Gastroesophageal sphincter (tissue), 4 donors: ENCODE measurements at places on chromosomes 1 and 21.

GRCh38 chr1:203308328-203308922 is 3.1 kb downstream of the BTG2 start:
- no peak for ATAC-seq

- no peak for ATAC-seq
Measured at GRCh38 chr1:178531887-178532286, 19.0 kb downstream of the TEX35 start.

DNA sequence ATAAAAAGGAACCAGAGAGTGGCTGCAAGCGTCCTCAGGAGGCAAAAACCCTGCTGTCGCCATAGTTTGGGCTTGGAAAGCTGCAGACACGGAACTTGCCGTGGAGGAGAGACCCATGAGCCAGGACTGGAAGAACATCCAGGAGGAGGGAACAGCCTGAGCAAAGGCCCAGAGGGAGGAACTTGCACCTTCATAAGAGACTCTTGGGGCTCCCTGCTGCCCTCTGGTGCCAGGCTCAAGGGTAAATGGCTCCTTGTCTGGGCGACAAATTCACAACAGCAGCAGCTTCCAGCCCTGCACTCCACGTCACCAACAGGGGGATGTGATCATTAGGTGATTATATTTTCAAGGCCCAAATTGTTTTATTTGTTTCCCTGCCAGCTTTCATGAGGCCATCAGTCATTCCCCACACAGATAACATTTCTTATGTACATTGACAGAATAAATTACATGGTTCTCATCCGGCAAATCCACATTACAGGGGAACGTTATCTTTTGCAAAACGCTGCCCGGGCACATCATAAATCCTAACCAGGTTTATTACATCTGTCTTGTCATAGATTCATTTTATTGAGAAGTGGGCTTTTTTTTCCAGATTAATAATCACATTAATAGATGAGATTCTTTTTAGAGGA is 143.0 kb upstream of the GRIK3 start:
- ATAC-seq: no peak

DNA sequence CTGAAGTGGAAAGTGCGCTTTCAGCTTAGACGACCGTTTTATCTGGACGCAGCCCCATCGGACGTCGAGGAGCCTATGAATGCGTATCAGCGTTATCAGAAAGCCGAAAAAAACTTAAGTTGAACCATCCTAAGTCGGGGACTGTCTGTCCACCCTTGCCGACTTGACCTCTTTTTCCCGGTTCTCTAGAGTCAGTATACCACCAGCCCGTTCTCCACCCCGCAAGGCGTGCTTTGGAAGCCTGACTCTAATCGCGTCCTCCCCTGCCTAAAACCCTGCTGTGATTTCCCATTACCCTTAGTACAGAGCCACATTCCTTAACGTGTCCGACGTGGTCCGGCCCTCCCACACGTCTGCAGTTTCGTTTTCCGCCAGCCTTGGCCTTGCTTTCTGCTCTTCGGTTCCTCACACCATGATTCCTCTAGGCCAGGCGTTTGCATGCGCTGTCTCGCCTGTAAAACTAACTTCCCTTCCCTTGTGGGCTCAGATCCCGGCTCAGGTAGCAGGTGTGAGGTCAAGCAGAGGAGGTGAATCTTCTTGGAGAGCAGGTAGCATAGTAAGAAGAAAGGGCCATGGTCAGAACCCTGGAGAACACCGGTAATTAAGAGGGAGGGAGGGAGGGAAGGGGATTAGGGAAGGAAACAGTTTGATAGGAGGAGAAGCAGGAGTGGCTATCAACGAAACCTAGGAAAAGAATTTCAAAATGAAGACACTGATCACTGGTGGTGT is 865 bp downstream of the ADPRS start:
- ATAC-seq: no peak

DNA sequence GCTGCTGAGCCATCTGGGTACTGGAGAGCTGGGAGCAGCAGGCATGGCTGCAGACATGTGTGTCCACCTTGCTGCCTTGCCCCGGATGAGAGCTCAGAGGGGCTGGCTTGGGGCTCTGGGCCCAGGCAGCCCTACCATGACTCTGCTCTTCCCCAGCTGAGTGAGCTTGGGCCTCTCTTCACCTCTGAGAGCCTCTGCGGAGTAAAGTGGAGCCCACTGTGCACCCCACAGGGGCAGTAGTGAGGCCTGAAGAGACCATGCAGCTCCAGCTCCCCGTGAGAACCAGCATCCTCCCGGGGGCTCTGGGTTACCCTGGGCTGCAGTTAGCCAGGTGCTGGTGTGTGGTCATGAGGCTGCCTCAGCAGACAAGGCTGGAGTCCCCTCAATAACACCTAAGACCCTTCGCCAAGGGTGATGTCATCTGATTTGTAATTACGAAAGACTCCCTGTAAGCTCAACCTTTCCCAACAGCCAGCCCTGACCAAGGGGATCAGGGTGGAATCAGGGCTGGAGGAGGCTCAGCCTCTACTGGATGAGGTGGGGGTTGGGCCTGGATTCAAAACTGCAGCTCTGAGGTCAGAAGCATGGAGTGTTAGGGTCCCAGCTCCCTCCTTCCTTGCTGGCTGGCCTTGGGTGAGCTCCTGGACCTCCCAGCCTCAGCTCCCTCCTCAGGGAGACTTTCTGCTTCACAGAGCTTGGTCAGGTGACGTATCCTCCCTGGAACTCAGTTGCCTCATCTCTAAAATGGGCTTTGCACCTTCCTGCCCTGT is 308.0 kb downstream of the MATN1 start:
- no peak for ATAC-seq

DNA sequence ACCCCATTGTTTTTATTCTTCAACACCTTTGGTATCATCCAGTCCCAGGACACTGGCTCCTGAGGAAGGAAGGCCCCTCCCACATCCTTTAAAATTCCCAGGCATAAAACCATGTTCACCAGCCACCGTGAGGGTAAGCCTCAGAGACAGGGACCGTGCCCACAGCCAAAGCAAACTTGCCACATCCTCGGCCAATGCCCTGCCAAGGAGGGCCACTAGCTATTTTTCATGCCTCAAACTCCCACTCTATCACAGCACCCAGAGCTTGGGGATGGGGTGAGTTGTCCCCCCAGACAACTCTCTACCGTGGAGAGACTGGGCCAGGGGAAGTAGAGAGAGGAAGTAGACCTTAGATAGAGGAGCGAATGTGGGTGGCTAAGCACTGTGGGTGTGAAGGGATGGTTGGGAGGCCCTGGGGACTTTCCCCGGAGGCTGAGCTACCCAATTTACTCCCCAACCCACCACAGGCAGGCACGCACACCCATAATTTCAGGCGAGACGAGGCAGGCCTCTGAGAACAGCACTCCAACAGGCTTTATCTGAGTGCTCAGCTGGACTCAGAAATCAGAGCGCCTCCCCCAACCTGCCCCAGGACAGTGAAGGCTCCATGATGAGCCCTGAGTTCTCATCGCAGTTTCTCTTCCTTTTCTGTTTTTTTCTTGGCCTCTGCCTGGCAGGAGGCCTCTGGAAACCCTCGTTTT is 15.9 kb upstream of the BTG2 start:
- no peak for ATAC-seq

DNA sequence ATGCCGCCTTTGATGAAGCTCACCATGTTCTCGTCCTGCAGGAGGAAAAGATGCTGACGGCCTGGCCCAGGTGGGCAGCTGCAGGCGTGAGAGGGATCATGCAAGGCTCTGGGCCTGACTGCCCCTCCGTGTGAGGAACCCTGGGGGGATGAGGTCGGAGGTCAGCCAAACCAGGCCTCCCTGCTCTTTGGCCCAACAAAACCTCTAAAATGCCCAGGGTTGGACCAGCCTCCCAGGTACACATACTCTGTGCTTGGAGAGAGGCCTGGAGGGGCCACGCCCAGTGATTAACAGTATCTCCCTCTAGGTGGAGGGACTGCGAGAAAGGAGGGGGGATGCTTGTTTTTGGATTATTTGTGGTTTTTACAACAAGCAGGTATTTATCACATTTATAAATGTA is 21.1 kb downstream of the TTC39A start:
- no peak for ATAC-seq

DNA sequence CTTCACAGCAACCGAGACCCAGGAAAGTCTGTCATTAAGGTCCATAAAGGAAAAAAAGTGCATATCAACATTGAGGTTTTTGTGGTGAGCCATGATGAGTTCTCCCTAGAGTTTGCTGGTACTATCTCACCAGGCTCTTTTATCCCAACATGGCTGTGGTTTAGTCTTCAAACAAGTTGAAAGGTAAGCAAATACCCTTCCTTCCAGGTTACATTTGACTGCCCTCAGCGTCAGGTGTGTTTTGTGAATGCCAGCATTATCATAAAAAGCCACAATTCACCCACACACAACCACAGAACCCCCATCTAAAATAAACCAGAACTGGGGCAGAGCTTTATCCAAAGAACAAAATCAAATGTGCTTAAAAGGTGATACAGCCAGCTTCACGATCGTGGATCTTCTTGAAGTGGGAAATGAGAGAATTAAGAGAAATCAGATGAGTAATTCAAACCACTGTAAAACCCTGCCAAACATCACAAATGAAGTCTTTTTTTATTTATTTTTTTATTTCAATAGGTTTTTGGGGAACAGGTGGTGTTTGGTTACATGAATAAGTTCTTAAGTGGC is 64.7 kb downstream of the SETD4 start:
- ATAC-seq: no peak

DNA sequence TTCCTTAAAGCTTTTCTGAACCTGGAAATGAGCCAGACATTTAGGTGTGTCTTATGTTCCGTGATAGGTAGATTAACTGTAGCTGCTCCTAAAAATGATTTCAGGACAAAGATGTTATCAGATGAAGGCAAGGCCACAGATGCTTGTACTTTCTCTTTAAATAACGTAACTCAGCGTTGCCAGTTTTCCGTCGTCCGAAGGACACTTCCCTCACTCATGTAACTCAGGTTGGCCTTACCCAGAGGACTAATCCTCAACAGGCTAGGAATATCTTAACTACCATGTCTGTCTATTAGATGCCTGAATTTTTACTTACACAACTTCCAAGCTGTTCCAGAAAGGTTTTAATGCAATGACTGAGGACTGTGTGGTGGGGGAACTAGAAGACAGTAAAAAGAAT is 35.4 kb upstream of the FAM89A start:
- ATAC-seq: no peak
